ENCODE measurements at places on chromosomes 5 and 9. TPM values are rescaled to one million over a fixed set of nuclear protein-coding genes. Genes with fewer than 3 reads are reported as not detected.
A peak's percentile ranks its signal among the peaks of the same experiment; 100 is the strongest.

DNA sequence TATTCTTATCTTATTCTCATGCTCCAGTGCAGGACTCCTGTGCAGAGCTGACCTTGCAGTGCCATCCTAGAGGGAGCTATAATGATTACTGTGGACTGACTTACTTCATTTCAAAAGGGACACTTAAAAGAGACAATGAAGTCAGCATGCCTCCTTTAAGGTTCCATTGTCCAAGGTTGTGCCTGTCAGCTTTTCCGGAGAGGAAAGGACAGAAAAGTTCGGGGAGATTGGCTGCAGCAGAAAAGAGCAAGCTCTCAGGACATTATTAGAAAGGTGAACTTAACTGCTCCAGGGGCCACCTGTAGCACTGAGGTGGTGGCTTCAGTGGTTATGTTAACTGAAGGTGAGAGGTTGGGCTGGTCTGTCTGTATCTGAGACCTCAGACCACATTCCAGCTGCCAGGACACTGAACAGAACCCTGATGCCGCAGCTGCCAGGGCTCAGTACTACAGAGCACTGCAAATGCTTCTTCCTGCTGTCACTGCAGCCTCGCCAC is 112.9 kb downstream of the ST8SIA4 start:
- DNase-seq, result no peak

DNA sequence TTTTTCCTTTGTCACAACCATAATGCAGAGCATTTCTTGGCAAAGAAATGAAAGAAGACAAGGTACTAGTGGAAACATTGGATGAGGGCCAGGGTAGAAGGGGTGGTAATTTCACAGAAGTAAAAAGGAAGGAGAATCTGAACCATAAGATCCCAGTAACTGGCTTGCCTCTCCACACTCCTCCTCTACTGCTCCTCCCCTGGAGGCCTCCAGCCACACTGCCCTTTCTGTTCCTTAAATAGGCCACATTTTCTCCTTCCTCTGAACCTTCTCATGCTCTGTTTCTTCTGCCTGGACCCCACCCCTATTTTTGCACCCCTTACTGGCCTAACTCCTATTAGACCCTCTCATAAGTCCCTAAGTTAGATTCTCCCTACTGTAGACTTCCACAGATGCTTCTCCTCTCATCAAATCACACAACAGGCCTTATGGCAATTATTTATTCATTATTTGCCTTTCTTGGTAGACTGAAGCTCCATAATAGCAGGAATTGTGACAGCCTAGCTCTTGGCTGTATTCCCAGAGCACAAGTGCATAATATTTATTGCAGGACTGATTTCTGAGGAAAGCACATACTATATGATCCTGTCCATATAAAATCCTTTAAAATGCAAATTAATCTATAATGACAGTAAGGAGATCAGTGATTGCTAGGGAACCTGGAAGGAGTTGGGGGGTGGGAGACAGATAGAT is 31.3 kb upstream of the GRIA1 start:
- no peak for DNase-seq

DNA sequence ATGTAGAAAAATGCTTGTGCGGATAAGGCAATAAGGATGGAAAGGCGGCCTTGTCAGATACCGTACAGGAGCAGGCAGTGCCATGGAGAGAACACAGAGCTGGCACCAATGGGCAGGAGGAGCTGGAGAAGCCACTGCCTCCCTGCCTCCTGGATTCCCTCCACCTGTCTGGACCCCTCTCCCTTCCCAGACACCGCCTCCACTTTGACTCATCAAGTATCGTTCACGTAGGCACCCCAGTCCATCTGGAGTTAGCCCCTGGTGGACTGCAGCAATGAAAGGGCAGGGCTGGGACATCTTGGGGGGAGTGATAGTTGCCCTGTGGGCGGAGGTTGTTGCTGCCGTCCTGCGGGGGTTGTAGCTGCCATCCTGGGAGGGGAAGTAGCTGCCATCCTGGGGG is 232.0 kb downstream of the ROR2 start:
- no peak for DNase-seq

DNA sequence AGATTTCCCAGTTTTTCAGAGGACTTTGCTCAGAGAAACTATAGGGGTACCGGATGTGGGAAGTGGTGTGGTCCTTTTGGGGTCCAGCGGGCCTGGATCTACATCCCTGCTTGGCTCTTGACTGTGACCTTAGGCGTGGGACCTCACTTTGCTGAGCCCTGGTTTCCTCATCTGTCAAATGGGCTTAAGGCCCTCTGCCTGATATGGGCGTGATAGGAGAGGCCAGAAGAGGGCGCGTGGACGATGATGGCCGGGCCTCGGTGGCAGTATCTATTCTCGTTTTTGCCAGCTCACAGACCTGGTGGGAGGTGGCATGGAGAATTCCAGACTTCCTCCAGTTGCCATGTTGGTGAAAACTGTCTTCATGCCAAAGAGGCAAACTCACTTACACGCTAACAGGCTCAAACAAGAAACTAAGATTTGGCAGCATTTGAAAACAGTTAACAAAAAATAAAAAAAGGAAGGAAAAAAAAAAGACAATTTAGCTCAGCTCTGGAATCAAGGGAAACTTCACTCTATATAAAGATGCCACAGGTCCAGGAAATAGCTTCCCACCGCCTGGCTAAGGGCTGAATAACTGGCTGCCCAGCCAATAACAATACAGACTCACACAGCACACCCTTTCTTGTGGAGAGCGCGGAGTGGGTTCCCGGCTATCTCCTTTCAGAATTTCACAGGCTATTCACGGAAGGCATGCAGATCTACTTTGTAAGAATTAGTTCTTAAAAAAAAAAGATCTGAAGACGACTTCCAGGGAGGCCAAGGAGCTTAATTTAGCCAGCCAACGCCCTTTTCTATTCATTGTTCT is 1.7 kb downstream of the SH3PXD2B start:
- no peak for DNase-seq

DNA sequence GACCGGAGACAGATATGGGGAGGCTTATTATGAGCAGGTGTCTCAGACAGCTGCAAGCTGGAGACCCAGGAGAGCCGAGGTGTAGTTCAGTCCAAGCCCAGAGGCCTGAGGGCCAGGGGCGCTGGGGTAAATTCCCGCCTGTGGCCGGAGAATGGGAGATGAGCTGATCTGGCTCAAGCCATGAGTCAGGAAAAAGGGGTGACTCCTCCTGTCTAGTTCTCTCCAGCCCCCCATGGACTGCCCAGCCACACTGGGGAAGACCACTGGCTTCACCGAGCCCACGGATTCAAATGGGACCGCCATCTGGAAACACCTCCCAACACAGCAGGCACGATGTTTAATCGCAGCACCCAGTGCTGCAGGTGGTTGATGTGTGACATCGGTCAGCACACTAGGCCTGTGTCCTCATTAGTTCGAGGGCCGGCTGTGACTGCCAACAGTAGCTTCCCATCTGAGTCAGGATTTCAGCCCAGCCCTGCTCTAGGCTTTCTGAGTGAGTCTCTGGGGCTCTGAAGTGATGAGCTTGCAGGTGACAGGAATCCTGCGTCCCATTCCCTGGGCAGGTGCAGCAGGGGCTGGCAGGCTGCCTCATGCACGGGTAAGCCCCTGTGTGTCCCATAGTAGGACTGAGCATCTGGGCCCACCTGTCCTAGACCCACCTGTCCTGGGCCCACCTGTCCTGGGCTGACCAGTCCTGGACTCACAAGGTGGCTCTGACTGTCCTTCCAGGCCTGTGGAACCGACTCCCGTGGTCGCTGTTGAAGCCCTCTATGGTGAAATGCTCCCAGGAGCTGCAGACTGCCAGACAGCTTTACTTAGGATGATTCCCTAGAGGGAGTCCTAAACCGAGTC is 49.7 kb downstream of the AHRR start:
- peak; percentile 9 for DNase-seq

GRCh38 chr5:107736638-107737037 is 65.9 kb upstream of the EFNA5 start:
- DNase-seq, result no peak

GRCh38 chr5:34695275-34696027 is 39.3 kb downstream of the RAI14 start:
- no peak for DNase-seq

- no peak for DNase-seq
Observed at GRCh38 chr5:21910731-21911130, 942.4 kb downstream of the CDH12 start.

DNA sequence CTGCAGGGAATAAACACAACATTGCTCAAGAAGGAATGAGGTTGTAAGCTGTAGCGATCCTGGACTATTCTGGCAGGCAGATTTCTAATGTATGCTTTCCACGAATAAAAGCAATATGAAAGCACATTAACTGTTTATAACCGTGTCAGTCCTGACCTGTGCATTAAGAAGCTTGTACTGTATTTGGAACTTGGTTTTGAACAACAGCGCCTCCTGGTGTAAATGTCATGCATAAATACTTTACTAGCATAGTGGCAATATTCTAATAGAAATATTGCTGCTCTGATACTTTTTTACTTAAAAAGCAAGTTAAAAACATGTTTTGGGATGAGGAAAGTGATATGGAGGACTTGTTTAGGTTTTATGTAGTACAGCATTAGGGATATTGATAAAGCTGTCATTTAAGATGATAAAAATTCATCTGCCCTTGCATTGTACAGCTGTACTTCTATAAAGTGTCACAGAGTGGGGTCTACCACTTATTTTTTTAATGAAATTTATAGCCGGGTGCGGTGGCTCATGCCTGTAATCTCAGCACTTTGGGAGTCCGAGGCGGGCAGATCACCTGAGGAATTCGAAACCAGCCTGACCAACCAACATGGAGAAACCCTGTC is 70.7 kb upstream of the GNE start:
- DNase-seq, result no peak

DNA sequence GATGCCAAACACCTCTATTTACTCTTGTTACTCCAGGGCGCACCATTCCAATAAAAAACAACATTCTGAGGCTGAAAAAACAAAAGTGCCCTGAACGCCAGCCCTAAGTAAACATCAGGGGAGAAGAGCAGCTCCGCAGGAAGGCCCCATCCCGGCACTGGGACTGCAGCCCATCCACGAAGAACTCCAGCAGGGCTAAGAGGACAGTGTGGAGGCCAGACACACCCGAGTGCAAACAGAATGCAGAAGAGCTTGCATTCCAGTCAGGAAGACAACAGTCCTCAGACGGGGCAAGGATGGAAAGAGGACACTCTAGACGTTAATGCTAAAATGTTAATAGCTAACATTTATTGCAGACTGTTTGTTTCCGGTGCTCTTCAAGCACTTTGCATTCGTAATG is 33.0 kb downstream of the FAM240B start:
- DNase-seq, result no peak

- no peak for DNase-seq
Observed at GRCh38 chr5:124515497-124516245, 230.8 kb downstream of the ZNF608 start.

GPR151 gene
- not detected for total RNA-seq

TRIO gene
- total RNA-seq, result 209 TPM

BRINP1 gene
- total RNA-seq, result not detected

SH3RF2 gene
- 9.5 TPM for total RNA-seq

FRRS1L gene
- total RNA-seq, result 2.0 TPM
